ENCODE measurements at places on chromosomes 6 and 20.

GRCh38 chr6:13500915-13501314 lies 13.5 kb upstream of the GFOD1 start:
- DNase-seq: no peak

DNA sequence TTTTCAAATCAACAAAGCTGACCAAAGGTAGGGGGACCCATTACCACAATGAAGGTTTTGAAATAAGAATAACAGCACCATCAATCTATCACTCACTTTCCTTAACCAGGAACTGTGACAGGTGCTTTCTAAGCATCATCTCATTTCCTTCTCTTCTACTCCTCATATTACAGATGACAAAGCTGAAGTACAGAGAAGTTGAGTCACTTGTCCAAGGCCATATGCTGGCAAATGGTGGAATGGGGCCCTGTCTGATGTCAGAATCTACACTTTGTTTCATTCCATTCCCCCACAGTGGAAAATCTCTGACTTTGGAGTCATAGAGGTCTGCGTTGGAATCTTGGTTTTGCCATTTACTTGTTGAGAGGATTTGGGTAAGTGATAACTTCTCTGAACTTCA lies 222.5 kb upstream of the LRFN2 start:
- no peak for DNase-seq

- no peak for DNase-seq
Measured at GRCh38 chr20:38937978-38938473, 11.8 kb downstream of the FAM83D start.

- no peak for DNase-seq
Measured at GRCh38 chr6:24157886-24158285, 31.9 kb downstream of the NRSN1 start.

- DNase-seq: no peak
Measured at GRCh38 chr20:9602847-9603183, 88.4 kb downstream of the LAMP5 start.

GRCh38 chr6:78487401-78487800 lies 379.9 kb upstream of the IRAK1BP1 start:
- DNase-seq: no peak

DNA sequence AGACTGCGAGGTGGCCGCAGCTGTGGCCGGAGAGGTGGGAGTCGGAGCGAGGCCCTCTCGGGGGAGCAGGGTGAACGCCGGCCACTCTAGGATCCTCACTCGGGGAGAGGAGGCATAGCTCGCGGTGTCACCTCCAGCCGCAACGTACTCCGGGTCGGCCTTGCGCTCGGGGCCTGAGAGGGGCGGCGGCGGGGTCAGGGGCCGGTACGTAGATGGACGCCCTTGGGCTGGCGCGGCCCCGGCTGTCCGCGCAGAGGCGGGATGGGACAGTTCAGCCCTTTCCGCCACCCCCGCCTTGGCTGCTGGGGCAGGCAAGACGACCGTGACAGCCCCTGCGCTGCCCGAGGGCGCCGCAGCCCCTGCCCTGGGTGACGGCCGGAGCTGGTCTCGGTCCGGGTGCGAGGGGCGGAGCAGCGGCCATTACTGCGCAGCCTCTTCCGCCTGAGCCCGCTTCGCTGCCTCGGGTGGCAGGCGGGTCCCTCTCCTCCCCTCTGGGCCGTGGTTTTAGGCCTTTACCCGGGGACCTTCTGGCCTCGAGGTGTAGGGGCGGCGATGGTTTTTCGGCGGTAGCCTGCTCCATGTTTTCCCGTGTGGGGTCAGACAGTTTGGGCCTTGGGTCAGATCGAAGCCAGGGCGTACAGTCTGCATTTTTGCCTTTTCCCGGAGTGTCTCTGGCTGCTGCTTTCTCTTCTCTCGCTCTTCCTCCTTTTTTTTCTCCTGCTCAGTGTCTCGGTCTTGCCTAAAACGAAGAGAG lies 405 bp downstream of the RNF146 start:
- DNase-seq: no peak

DNA sequence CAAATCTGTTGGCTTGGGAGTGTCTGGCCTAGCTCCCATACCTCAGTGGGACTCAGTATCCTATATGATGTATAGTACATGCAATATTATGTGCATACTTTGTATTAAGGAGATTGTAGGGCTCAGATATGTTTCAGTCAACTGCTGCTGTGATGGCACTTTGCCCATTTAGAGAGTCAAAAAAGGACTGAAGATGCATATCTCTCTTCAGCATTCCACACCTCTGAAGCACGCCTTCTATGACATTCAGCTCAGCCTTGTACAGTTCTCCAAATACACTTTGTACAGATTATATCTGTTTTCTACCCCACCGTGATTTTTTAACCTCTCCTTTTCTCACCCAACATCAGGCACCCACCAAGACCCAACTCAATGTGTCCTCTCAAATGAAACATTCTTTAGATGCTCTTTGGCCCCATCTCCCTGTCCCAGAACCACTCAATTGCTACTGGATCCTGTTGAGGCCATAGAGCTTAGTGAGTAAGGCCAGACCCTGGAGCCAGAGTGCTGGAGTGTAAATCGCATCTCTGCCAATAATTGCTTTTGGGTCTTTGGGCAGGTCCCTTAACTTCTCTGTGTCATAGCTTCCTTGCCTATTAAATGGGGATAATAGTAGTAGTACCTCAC lies 15.6 kb downstream of the ENPP1 start:
- DNase-seq: no peak

- no peak for DNase-seq
Measured at GRCh38 chr6:146972546-146972945, 231.7 kb upstream of the STXBP5 start.

GRCh38 chr20:8344631-8345030 lies 212.6 kb downstream of the PLCB1 start:
- no peak for DNase-seq

GRCh38 chr6:93584300-93584699 lies 164.9 kb upstream of the EPHA7 start:
- no peak for DNase-seq

- DNase-seq: peak; percentile 51
Measured at GRCh38 chr6:29723262-29723665, at the start of gene HLA-F. HLA-F (plus strand) TSS chr6:29723434; CDS start chr6:29723464, 30 bp downstream.

DNA sequence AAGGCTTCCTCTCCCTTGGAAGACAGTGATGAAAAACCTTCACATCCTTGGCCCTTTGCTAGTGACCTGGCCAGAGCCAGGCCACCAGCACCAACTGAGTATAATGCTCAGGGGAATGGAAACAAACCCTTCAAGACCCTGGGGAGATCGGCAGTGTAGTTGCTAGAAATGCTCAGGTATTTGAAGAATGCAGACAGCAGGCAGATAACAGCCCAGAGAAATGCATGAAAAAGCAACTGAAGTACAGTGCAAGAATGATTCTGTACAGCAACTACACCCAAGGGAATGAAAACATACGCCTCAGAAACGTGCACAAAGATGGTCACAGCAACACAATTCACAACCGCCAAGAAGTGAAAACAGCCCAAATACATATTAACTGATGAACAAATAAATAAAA lies 41.1 kb downstream of the PPP1R3G start:
- no peak for DNase-seq

DNA sequence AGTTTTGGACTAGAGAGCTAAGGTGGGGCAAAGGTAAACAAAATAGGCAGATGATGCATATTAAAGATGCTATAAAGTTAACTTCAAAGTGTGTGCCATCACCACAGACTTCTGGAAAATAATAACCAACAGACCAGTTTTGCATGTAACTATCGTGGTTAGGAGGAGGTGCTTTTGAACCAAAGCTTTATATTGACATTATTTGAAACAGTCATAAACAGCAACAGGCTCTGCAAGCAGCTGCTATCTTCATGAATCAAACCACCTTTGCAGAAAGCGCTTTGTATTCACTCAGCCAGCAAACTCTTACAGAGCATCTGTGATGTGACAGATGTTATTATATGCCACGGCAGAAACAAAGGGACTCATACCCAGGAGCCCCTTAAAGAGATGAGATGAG lies 81.9 kb downstream of the CRYBG1 start:
- DNase-seq: no peak

GRCh38 chr6:35586542-35586941 lies 73.8 kb upstream of the TULP1 start:
- no peak for DNase-seq

DNA sequence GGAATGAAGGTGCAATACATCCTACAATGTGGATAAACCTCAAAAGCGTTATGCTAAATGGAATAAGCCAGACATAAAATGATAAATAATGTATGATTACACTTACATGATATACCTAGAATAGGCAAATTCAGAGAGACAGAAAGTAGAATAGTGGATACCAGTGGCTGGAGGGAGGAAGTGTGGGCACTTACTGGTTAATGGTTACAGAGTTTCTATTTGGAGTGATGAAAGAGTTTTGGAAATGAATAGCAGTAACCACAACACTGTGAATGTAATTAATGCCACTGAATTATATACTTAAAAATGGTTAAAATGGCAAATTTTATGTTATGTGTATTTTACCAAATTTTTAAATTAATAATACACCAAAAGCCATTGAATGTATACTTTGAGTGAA lies 71.4 kb upstream of the CST7 start:
- no peak for DNase-seq

- no peak for DNase-seq
Measured at GRCh38 chr6:91780270-91780669, 1193.4 kb upstream of the MAP3K7 start.

GRCh38 chr20:61125546-61126180 lies 126.4 kb upstream of the CDH4 start:
- DNase-seq: no peak

DNA sequence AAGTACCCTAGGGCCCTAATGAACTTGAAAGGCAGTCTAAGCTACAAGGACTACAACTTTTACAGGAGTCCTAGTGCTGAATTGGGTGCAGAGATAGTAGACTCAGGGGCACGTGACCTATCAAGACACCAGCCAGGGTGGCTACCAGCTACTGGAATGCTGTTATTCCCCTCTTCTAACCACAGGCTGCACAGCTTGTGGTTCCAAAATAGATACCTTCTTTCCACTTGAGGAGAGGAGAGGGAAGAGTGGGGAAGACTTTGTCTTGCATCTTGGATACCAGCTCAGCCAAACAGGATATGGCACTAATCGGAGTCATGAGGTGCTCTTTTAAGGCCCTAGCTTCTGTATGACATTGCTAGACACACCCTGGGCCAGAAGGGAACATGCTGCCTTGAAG lies 60.0 kb upstream of the MTRF1L start:
- DNase-seq: no peak

DNA sequence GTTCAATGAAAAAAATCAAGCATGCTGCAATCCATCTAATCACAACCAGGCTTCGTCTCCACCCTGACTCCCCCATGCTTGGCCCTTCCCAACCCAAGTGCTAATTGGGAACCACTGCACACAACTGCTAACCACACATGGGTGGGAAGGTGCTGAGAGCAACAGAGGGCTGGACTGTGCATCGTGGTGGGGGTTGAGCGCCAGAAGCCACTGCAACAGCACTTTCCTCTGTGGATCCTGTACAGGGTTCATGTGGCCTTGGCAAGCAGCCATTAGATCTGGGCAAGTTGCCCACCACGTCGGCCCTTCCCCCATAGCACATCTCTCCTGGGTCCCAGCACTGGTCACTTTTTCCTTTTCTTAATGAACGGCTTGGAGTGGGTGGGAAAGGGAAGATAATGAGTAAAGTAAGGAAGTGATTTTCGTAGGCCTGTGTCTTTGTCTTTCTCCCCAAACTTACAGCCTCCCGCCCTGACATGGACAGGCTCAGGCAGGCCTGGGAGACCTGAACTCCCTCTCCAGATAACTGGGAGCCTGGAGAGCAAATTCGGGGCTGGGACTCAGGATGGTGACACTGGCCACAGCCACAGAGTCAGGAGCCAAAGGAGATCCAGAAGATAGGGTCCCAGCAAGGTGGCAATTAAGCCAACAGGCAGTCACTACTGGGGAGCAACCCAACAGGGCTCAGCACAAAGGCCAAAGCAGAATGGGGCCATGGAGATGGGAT lies 34.4 kb upstream of the MRPS10 start:
- no peak for DNase-seq

GRCh38 chr20:40309731-40310130 lies 379.3 kb downstream of the MAFB start:
- DNase-seq: no peak

- DNase-seq: peak; percentile 44
Measured at GRCh38 chr20:6051505-6051904, 2.4 kb downstream of the LRRN4 start.

GRCh38 chr6:79440598-79440997 lies 96.6 kb downstream of the LCA5 start:
- DNase-seq: no peak

GRCh38 chr6:139648430-139649000 lies 274.1 kb upstream of the CITED2 start:
- no peak for DNase-seq

DNA sequence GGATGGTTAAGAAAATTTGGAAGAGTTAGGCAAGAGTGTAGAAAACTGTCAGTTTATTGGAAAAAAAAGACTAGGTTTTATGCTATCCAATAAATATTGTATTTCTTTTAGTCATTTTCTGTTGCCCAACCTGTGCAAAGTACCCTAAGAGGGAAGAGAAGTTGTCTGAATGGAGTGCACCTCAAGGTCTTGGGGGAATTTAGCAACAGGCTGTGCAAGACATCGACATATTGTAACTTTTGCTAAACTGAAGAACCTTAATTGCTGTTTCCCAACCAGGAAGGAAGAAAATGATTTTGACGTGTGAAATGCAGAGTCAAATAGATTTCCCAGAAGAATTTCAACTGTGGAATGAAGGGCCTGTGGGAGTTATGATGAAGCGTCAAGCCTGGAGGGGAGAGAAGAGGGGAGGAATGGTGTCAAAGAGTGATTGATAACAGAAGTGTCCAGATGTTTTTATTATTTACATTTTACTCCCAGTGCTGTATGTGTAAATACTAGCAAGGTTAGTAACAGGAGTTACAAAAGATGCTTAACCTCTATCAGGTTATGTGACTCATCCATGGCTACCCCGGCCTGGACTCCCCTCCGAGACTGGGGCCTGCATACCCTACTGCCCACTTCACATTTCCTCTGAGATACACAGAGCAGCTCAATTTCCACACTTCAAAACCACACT lies 246.8 kb downstream of the MYLK4 start:
- no peak for DNase-seq

DNA sequence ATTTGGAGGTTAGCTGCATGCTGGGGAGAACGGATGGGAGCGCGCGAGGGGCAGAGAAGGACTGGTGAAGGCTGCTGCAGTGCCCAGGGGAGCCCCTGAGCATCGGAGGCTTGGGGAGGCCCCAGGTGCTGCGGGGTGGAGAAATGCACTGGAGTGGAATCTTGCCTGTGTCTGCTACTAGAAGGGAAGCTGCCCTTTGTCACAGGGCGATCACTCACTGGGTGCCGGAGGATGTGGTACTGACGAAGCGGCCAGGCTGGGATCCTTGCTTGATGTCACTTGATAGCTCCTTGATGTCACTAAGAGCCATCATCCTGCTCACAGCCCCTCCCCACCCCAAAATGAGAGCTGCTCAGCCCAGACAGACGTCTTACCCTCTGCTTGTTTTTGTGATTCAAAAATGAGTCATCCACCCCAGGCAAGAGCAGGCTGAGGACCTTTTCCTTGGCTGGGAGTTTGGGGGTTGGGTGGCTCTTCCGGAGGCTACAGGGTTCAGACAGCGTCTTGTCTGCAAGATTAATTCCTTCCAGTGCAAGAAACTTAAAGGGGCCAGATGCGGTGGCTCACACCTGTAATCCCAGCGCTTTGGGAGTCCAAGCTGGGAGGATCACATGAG lies 62.6 kb upstream of the PMEPA1 start:
- peak; percentile 44 for DNase-seq

GRCh38 chr6:47288267-47289090 lies 21.2 kb downstream of the TNFRSF21 start:
- DNase-seq: no peak

All from amniotic stem cell (primary cell).